ENCODE measurements at places on chromosomes 2 and 18.
A peak's percentile ranks its signal among the peaks of the same experiment; 100 is the strongest.

DNA sequence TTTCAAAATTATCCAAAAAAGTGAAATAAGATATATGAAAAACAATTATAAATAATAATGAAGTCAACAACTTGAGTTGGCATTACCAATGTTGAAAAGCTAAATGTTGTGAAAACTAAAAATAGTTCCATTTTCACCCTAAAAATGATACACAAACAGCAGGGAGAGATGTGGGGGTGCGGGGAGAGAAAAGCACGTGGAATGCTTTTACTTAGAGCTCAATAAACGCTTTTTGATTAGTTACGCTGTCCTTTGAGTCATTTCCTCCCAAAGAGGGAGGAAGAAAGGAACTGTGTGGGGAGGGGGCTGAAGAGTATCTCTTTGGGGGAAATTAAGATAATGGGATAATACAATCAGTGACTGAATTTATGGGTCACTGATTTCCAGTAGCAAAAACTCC is 29.2 kb downstream of the ZNF521 start:
- DNase-seq, result no peak

DNA sequence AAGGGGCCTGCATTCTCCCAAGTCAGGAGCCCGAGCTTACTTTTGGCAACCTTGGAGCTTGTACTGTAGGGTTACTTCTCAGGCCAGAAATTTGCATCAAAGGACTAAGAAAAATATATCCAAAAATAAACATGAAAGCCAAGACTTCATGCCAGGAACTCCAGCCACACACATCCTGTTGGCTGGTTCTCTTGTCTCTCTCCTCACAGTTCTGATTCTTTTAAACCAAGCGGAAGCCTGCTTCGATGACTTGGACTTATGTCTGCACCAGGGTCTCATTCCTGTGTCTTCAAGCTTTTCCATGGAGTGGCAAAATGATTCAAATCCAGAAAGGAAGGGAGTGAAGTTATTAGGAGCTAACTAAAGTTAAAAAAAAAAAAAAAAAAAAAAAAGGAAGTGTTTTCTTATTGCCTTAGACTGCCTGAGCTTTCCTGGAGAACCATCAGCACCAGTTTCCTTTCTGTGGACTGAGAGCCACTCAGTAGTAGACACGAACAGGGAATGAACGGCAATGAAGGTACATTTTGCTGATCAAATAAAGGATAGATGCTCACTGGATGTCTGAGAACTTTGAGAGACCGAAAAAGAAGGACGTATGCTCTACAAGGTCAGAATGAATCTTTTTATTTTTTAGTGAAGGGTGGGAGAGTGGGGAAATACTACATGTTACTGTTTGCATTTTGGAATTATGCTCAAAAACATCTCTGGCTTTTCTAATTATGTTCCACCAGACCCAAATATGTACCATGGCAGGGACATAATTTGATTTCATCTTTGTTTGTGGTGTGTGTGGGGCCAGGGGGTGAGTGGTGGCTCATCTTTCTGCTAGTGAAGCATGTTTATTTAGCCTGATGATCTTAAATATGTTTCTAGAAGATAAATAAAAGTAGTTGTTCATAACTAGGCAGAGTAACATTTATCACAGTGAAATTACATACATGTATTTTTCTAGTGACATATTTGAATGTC is 86.0 kb downstream of the RAPGEF4 start:
- no peak for DNase-seq

- DNase-seq, result no peak
These were observed 90.5 kb downstream of the NXPH2 start for GRCh38 chr2:138689705-138690104.

DNA sequence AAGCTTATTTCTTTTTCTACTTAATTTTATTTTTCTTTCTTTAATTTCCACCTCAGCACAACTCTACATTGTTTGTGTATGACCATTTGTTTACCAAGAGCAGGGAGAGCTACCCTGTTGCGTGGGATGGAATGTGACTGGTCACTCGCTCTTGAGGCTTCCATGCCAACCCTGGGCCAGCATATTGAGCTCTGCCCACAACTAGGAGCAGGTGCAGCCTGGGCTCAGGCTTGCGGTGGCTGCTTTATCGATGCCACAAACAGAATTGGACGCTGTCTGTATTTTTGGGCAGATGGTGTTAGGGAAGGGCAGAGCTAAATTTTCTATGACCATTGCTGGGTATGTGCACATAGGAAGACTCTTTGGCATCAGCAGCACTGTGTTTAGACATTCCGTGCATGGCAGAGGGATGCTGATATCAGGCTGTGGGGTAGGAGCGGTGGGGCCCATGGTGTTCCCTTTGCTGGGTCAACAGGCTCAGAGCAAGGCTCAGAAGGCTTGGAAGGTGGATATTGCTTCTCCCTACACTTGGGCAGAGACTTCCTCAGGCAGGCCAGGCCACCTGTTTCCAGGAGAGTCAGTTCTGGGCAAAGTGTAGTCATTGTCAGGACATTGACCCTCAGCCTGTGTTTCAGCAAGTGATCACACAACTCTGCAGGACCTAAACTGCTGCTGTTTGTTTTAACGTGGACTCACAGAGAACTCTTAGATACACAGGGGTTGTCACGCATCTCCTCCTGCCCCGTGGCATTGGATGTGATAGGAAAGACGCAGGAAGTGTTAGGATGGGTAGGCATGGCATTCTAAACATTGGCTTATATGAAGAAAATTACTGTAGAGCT is 40.2 kb downstream of the TMEM182 start:
- no peak for DNase-seq

DNA sequence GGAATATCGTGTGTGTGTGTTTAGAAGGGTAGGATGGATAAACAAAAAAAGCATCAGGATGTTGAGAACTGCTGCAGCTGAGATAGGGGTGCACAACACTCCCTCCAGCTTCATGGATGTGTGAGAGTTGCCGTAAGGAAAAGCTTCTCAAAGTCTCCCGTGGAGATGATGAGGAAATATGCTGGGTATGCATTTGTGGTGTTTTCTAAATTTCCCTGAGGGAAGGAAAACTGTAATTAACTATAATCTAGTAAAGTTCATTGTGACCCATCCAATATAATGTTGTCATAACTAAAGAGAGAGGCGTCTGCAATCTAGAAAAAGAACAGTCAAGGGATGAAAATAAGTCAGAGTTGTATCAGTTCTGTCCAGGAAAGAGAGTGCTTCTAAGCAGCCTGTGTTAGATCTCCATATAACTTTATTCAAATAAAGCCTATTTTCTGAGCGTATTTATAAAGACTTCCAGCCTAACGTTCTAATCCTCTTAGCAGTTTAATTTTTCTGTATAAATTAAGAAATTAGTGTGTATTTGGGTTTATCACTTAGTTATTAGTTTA is 7.3 kb upstream of the LMAN2L start:
- no peak for DNase-seq

DNA sequence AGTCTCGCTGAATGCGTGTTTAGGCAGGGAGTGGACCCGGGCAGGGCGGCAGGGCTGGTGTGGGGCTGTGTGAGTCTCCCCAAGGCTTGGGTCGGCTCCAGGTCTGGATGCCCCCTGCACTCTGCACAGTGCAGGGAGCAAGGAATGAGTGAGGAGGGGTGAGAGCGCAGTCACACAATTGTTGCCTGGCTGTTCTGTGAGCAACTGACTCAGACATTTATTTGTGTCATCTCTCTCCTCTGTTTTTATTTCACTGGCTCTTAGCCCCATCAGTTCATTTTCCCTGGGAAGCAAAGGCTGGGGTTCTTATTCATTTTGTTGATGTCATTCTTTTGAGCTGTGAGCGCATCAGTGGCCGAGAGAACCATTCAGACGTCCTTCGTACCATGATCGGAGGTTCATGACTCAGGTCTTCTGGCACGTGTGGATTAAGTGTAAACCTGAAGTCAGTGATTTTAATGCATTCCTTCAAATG is 61.1 kb downstream of the GATA6 start:
- DNase-seq, result no peak

GRCh38 chr18:9531791-9532410 is 56.6 kb downstream of the RALBP1 start:
- DNase-seq, result no peak

- no peak for DNase-seq
These were observed 9.2 kb downstream of the BOK start for GRCh38 chr2:241567776-241568175.

- DNase-seq, result no peak
These were observed 40.5 kb downstream of the ANTXR1 start for GRCh38 chr2:69053416-69053965.

- DNase-seq, result peak; percentile 87
These were observed 217.2 kb downstream of the TNS1 start for GRCh38 chr2:217785544-217786045.

DNA sequence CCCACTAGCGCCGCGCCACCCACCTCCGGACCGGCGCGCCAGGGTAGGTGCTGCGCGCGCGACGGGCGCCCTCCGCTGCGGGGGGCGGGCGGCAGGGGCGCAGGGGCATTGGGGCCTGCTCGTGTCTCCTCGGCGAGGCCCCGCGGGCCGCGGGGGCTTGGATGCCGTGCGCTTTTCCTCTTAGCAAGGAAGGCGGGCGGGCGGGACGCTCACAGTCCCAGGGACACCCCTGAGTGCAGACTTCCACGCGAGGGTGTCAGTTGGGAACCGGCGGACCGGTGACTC is 748 bp downstream of the TWIST2 start:
- no peak for DNase-seq

- DNase-seq, result no peak
These were observed 23.9 kb downstream of the SP5 start for GRCh38 chr2:170739048-170739447.

GRCh38 chr18:80223581-80224148 is 23.6 kb downstream of the PARD6G start:
- no peak for DNase-seq

DNA sequence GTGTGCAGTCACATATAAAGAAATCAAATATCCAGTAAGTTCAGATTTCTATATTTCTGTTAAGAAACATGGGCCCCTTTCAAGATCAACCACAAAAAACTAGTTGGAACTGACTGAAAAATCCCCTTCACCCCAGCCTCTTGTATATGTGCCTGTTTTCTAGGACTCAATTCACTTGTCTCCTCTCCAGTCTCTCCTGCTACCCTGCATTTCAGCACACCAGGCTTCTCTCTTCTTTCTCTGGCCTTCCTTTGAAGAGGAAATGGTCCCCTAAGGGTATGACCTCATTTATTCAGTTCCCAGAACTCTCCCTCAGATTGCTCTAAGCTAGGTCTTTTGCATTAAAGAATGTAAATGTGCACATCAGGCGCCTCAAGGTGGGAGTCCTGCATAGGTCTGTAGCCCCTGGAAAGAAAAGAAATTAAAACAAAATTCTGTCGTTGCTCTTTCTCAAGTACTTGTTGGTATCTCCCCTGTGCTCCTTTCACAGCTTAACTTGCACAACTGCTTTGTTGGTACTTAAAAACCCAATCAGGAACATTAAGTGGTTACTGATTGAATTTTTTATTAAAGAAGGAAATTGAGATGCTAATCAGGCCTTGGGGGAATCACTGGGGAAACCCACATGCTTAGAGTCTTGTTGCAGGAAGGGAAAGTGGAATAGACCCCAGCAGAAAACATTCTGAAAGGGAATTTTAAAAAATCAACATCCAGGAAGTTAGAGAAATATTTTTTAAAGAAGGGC is 278.4 kb downstream of the AGPS start:
- DNase-seq, result no peak

All from WTC11 (cell line).